ENCODE measurements at places on chromosomes 5 and 9.

- no peak for DNase-seq
Observed at GRCh38 chr5:151181818-151182523, 24.4 kb upstream of the ANXA6 start.

DNA sequence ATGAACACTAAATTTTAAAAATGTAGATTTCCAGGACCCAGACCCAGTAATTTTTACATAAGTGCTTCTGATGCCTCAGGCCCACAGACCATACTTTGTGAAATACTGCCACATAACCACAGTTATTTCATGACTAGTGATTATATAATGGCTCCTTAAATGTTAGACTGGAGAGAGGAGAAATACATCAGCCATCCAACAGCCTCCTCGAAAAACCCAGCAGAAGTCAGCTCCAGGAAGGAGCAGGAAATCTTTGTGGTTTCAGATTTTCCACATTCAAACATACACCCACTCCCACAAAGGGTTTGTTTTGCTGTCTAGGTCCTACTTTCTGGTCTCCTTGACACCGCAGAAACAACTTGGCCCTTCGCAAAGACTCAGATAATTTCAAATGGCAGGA lies 455.2 kb downstream of the DTWD2 start:
- no peak for DNase-seq

DNA sequence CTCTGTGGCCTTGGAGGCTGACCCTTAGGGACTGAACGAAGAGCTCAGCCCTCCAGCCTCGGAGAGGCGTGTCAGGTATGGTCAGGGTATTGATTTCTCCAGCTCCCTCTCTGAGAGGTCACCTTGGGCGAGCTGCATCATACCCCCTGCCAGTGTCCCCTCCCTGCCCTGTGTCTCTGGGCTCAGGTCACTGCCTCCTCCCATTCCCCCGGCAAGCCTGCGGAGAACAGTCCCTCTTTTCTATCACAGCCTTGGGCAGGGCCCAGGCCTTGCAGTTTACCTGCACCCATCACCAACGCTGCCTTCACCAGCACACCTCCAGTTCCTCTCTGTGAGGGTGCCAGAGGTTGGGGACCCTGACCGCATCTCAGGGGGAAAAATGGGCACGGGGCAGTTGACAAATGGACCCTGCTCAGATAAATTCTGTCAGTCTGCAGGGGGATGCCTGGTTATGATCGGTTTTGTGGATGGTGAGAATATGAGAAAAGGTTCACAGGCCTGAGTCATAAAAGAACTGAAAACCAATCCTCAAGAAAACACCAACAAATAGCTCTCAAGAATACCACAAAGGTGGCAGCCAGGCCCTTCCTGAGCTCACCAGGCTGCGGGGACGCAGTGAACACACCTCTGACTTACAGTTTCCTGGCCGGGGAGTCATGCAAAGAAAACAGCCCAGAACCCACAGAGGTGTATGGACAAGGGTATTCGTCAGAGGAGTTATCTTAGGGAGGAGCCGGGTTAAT lies 24.7 kb upstream of the RXRA start:
- no peak for DNase-seq

DNA sequence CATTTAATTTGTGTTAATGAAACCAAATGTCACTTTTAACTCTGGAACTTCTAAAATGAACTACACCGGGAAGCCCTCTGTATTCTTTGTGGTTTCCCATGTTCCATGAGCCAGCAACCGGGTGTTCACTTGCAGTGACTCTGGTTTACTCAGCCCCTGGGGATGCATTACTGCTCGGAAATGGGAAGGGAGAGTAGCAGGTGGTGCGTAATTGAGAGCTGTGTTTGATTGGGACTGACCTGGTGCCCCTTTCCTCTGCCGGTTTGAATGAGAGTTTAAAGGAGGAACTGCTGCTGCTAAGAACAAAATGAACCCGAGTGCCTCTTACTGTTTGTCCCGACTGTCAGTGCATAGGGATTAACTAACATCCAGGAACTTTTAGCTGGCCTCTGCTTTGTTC lies 100.1 kb upstream of the DHFR start:
- no peak for DNase-seq

- DNase-seq: no peak
Observed at GRCh38 chr5:159539678-159540077, 209.4 kb upstream of the IL12B start.

DNA sequence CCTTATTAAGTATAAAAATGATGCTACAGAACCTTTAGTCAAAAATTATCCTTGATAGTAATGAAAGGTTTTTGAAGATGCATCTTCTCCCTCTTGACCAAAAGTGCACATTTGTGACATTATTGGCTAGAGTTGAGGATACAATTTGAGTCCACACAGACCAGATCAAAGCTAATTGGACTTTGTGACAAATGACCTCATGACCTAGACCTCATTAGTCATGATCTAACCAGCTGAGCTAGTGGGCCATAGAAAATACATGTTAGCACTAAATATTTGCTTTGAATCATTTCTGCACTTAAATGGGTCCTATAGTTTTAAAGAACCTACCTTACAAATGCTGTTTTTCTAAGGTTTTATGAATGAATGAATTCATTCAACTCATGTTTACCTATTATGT lies 182.1 kb downstream of the RFX3 start:
- DNase-seq: no peak

Measured in anterior cingulate cortex (tissue), 58 donors.